ENCODE measurements at places on chromosomes 6 and 20.

- DNase-seq = no peak
Measured at GRCh38 chr20:60584221-60584620, 626.0 kb downstream of the CDH26 start.

DNA sequence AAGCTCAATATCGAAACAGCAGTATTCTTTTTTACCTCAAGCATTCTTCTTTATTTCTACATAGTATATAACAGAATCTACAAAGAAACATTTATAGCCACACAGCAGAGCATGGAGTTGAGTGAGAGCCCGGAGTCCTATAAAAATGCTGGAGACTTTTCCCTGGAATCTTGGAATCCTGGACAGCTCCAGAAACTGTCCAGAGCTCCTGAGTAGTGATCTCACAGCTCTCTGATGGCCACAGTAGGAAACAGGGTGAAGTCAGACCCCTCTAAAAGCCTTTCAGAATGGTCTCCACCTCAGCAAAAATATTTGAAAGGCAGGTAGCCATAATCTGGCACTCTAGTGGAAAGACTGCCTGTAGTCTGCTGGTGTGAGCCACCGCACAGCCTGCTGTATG lies 149.3 kb upstream of the STXBP5 start:
- no peak for DNase-seq

GRCh38 chr6:54598787-54599313 lies 247.7 kb upstream of the FAM83B start:
- no peak for DNase-seq

GRCh38 chr6:36715469-36715868 lies 17.8 kb downstream of the RAB44 start:
- DNase-seq = no peak

DNA sequence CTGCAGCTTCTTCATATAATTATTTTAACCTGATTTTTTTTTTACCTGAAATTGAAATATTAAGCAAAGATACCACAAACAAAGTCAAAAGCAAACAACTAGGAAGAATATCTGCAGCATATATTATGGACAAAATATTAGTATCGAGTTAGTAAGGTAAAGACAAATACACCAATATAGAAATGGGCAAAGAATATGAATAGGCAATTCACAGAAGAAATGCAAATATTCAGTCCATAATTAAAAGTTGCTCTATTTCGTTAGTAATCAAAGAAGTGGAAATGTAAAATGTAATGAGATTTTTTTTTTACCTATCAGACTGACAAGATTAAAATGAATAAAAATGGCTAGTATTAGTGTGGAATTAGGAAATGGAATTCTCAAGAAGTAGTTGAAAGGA lies 121.5 kb downstream of the CD83 start:
- DNase-seq = no peak

GRCh38 chr6:169997187-169997929 lies 245.9 kb downstream of the ERMARD start:
- DNase-seq = no peak

DNA sequence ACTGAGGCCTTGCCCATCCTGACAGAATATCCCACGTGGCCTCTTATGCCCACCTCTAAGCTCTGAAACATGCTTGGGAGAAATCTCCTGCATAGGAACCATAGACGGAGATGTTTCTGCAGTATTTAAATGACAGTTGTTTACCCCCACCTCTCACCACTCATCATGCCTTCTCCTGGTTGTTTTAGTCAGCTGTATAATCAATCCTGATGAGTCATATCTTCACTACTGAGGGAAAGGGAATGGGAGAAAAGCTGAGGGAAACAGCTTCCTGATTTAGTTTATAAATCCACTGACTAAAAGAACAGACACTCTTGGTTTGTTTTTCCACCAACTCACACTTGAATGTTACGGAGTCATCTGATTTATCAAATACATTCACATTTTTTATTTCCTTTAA lies 113.2 kb upstream of the TENT5A start:
- no peak for DNase-seq

DNA sequence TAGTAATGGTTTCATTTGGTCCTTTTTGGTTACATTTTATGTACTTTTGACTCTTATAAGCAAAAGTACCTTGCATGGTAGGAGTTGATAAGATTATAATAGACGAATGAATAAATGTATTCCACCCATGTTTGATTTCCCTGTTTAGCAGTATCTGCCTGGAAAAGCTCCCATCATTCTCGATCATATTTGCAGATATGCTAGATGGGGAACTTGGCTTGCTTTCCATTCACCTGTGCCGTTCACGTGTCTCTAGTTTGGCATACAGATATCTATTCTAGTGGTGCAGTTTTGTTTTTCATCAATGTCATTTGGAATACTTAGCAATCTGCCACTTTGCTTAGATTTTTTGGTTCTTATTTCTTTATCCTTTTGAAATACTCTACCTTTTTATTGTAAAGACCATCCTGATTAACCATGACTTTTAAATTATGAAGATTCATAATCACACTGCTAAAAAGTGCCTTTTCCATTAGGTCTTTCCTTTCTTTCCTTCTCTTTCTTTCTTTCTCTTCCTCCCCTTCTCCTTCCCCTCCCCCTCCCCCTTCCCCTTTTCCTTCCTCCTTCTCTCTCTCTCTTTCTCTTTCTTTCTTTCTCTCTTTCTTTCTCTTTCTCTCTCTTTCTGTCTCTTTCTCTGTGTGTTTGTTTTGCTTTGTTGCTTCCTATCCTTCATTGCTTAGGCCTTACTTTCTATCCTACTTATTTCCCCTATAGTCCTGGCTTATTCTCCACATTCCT lies 40.4 kb downstream of the ANKS1A start:
- DNase-seq = no peak

DNA sequence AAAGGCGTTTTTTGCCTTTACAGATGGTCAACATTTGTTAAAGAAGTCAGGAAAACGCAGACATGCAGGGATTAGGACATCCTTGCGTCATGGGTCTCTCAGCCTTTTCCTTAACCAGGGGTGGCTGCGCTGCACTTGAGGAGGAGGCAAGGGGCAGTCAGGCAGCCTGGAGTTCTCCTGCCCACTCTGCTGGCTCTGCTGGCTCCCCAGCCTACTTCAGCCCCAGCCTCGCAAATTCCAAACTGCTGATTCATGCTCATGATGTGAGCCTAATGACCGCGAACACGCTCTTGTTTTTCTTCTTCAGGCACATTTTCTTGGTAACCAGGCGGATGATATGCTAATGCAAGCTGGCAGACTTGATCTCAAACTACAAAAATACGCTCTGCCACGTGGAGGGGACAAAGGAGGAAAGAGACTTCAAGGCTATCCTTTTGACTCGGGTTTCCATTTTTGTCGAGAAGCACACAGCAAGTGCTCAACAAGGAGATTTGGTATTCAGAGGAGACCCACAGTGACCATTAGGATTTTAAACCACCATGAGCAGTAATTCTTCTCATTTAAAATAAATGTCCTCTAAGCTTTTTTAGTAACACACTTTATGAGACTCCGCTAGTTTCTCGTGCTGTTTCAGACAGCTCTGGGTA lies 290.3 kb upstream of the STXBP5 start:
- peak; percentile 80 for DNase-seq

DNA sequence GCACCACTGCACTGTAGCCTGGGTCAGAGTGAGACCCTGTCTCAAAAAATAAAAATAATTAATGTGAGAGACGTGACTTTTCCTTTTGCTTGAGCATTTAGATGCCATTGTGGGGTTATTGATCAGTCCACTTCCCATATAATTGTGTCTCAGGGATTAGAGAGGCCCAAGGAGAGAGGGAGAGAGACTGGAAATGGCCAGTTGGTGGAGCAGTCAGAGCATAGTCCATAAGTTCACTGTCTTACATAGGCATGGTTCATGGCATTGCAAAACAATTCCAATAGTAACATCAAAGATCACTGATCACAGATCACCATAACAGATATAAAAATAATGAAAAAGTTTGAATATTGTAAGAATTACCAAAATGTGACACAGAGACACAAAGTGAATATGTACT lies 15.2 kb upstream of the SDHAF4 start:
- no peak for DNase-seq

GRCh38 chr6:118939683-118940082 lies 4.7 kb upstream of the MCM9 start:
- no peak for DNase-seq

- peak; percentile 53 for DNase-seq
Measured at GRCh38 chr6:16511040-16511660, 250.1 kb downstream of the ATXN1 start.

DNA sequence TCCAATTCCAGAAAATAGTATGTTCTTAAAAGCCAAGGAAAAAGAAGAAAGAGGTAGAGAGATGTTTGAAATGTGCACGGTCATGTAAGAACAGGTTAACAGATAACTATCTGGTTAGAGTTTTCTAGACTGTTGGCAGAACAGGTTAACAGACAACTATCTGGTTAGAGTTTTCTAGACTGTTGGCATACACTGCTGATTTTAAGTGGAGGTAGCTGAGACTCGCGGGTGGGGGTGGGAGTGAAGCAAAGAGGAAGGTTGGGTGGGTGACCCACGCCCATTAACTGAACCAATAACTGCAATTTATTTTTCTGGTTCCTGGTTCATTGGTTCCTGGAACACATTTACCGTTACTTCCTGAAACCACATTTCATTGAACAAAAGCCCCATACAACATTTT lies 157.5 kb downstream of the ELOVL4 start:
- DNase-seq = no peak

DNA sequence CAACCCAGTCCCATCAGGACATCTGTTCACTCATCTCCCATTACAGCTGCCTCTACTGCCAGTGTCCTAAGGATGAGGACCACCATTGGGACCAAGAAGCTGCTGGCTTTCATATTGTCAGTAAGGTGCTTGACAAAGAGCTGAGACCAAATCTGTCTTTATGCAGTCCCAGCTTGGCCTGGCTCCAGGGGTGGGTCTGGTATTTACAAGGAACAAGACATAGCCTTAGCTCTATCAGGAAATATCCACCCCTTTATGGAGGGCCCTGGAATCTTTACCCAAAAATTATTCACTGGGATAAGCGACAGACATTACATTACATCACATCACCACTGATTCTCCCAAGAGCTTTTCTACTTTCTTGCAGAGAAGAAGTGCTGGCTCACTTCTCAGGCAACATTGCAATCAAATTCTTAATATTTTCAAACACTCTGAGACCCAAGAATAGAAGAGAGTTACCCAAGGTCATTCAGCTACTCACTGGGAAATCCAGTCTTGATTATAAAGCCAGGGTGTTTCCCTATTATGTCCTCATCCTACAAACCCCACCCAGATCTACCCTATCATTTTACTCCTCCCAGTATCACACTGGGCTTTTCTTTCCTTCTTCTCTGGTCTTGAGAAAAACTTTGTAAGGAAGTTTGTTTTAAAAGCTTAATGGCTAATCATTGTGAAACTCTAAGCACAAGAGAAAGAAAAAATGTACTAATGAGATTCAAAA lies 11.5 kb upstream of the PI3 start:
- no peak for DNase-seq

- DNase-seq = peak; percentile 53
Measured at GRCh38 chr20:64109831-64110391, 2.5 kb upstream of the NPBWR2 start.

GRCh38 chr6:6131492-6132109 lies 124.9 kb upstream of the NRN1 start:
- DNase-seq = peak; percentile 14

GRCh38 chr6:145214570-145214969 lies 520.8 kb downstream of the EPM2A start:
- DNase-seq = peak; percentile 71

DNA sequence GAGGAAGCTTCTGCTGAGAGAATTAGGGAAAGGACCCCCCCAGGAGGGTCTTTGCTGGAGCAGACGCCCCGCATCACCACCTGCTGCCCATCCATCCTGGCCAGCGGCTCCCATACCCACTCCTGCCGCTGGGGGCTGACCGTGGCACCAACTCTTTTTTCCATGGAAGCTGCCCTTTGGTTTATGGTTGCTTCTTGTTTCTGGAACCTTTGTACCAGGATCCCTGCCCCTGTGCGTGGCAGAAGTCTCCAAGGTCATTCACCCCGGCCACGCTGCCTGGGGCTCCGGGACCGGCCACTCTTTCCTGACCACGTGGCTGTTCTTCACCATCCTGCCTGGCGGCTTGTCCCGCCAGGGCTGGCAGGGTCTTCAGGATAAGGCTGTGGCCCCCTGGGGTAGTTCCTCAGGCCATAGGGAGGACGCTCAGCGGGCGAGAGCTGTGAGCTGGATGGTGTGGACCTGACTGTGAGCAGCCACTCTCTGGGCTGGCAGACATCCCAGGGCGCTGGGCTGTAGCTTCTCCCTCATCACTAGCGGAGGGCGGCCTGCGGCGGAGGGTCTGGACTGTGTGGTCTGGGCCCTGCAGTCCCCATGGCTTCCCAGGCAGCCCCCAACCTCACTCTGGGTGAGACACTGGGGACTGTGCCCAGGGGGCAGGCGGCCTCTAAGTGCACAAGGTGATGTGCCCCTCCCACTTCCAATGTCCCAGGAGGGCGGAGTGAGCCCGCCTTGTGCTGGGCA lies 22.8 kb upstream of the RBBP8NL start:
- DNase-seq = no peak

DNA sequence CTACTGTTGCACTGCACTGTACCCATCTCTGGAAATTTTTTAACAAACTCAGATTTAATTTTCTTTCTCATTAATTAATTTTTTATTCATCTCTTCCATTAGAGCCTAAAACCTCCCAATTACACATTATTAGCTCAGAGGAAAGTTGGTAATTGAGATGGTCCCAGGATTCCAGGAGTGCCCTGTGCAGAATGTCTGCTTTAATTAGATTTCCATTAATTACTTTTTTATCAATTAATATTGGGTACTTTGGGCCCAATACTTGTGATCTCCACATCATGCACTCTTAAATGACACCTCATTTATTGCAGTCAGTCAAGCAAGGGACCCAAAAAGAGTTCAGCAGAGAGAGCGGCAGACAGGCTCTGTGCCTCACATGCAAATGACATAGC lies 232.0 kb downstream of the PTPRT start:
- no peak for DNase-seq

DNA sequence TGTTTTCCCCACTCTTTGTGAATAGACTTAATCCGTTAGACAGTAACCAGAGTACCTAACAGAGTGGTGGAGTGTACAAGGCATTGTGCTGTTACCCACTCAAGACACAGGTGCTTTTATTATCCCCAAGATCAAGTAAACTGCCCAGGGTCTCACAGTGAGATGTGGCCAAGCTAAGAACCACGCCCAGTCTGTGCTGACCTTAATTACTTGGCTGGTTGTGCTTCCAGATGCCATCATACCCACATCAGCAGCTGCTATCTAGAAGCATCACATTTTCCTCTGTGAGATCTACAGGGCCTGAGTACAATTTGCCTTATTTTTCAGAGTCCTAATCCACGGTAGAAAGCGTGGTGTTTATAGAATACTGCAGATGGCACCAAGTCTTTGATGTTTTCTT lies 70.3 kb downstream of the GFRA4 start:
- no peak for DNase-seq

GRCh38 chr20:49538950-49539349 lies 29.0 kb downstream of the PTGIS start:
- no peak for DNase-seq

GRCh38 chr6:144416773-144417172 lies 131.6 kb downstream of the UTRN start:
- DNase-seq = no peak

DNA sequence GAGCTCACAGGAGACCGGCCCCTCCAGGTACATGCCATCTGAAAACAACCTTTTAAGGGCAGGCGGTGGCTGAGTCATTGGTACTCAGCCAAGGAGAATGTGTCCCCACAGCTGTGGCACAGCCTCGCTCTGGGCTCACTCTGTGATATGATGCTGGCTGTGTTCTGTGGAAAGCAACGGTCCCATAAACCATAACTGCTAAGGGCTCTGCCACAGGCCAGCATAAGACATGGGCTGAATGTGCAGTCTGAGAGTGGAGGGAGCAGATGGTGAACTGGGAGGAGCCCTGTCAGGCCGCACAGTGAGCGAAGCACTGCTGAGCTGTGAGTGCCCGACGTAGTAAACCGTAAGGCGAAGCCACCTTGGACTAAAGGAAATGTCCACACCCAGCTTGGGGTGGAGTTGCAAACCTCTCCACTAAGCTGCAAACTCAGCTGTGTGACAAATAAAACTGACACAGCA lies 375.8 kb downstream of the THBS2 start:
- DNase-seq = peak; percentile 65
